ENCODE measurements at places on chromosomes 2 and 18. TPM values are rescaled to one million over a fixed set of nuclear protein-coding genes. Genes with fewer than 3 reads are reported as not detected.

MC5R gene
- not detected for total RNA-seq

FIGN gene
- total RNA-seq: 12.9 TPM

- no peak for DNase-seq
Measured at GRCh38 chr2:10550206-10551001, 102.3 kb upstream of the ODC1 start.

ID2 gene
- total RNA-seq: 32.2 TPM

DNA sequence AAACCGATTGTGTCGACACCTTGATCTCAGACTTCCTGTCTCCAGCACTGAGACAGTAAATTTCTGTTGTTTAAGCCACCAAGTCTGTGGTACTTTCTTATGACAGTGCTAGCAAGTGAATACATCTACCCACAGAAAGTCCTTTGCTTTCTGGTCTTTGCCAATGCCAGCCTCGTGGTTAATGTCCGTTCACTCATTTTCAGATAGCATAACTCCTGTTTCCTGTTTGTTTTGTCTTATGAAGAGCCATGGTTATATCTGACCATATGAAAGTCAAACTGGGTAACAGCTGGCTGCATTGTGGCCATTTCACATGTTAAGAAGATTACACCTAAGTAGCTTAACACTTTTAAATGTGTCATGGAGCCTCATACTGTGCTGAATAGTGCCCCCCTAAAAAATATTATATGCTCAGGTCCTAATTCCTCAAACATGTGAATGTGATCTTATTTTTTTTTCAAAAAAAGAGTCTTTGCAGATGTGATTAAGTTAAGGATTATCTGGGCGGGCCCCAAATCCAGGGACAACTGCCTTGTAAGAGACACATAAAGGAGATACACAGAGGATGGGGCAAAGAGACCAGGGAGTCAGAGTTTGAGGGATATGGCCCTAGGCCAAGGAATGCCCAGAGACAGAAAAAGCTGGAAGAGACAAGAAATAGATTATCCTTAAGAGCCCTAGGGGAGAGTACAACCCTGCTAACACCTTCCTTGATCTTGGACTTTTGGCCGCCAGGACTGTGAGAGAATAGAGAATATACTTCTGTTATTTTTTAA, 118.0 kb downstream of the KCNE4 start:
- no peak for DNase-seq

MROH2A gene
- not detected for total RNA-seq

NEU2 gene
- not detected for total RNA-seq

UNC80 gene
- total RNA-seq: 0.03 TPM

DNA sequence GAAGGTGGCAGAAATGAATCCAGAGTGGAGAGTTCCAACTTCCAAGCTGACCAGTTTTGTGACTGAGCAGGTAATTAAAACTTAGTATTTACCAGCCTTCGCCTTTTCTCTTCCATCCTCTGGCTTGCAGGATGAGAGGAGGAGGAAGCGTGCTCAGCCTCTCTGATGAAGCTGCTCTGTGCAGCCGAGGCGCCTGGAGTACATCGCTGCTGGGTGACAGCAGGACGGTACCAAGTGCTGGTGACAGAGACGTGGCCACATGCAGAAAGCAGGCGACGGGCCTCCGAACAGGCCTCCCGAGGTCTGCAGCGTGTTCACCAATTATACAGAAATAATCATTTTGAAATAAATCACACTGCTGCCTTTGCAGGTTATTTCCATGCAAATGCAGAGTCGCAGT, 95.0 kb downstream of the MBP start:
- no peak for DNase-seq

DNA sequence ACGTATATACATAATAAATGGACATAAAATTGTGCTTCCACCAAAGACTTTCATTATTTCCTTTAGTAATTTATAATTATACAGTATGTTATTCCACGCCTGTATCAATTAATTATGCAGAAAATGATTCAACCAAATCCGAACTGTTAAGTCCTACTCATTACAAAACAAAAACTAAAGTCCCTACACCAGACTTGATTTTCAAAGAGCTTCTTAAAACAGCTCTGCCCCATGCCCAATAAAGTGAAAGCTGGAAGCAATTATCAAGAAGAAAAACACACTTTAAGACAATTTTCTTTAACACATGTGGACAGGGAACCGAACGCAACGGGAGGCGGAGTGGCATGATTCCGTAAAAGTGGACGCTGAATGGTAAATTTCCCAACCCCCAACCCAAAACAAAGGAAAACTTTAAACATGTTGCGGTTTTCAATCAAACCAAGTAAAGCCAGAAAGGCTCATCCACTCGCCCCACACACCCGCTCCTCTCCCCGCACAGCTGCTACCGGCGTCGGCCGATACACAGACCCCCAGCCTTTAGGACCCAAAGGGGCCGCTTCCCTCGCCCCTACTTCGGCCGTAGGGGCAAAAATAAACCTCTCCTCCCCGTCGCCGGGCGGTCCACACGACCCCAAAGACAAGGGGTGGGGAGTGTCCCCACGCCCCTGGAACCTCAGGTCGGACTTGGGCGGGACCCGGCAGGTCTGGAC, 705 bp downstream of the YES1 start:
- DNase-seq: no peak

DNA sequence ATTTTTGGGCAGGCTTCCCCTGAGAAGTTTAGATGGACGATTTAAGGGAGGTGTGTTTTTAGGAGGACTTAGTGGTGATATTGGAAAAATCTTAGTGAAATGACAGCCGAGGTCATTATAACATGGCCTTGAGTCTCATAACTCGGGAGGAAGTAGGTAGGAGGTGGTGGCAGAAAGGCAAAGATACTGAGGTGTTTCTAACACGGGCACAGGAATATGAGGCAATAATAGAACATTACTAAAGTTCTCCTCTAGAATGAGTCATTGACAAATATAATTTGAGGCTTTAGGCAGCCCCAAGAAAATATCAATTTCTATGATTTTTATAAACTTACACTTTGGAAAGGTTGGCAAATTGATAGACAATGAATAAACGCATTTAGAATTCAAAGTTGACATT, 146.1 kb upstream of the ZEB2 start:
- DNase-seq: no peak

ALK gene
- total RNA-seq: 0.14 TPM
